Right atrium auricular region (tissue), 2 donors: ENCODE measurements at places on chromosomes 7 and 10. TPM values are rescaled to one million over a fixed set of nuclear protein-coding genes. Genes with fewer than 3 reads are reported as not detected.

DNA sequence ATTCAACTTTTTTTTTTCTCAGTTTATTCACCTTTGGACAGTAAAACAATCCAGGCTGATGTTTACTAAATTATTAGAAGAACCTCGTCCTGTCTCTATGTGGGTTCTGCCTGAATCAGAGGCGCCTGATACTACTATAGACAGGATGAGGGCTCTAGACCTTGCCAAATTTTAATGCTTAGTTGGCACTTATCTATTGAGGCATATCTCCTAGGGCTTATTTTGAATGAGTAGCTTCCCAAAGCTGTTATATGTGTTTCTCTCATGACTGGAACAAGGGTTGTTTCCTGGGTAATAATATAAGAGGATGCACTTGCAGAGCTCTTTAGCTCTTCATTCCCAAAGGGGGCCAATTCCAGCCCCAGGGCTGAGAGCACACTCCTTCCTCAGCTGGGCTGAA lies 23.6 kb downstream of the HECW1 start:
- no peak overlapping the region for H3K4me3 ChIP-seq
- no peaks in the 10 kb centered on the region for H3K36me3 ChIP-seq
- no peaks in the 10 kb centered on the region for H3K4me1 ChIP-seq
- DNase-seq, result no peak
- no peaks in the 10 kb centered on the region for H3K27me3 ChIP-seq
- no peak overlapping the region for H3K27ac ChIP-seq

The AKR1C4 gene
- total RNA-seq, result not detected

- H3K4me3 ChIP-seq, result no peak overlapping the region
- peaks cover 19% of the 10 kb centered on the region for H3K4me1 ChIP-seq
- no peaks in the 10 kb centered on the region for H3K36me3 ChIP-seq
These were observed 159.7 kb downstream of the RTKN2 start for GRCh38 chr10:62108759-62109586.

DNA sequence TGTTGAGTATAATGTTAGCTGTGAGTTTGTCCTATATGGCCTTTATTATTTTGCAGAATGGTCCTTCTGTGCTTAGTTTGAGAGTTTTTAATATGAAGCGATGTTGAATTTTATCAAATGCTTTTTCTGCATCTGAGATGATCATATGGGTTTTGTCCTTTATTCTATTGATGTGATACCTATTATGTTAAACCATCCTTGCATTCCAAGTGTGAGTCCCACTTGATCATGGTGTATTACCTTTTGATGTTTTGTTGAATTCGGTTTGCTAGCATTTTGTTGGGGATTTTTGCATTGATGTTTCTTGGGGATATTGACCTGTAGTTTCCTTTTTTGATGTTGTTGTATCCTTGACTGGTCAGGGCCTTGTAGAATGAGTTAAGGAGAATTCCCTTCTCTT lies 166.4 kb downstream of the MLLT10 start:
- H3K36me3 ChIP-seq, result no peaks in the 10 kb centered on the region
- no peak overlapping the region for H3K27ac ChIP-seq
- no peaks in the 10 kb centered on the region for H3K27me3 ChIP-seq
- H3K4me1 ChIP-seq, result no peaks in the 10 kb centered on the region
- no peak for DNase-seq

- no peaks in the 10 kb centered on the region for H3K36me3 ChIP-seq
- H3K4me3 ChIP-seq, result no peak overlapping the region
- no peak for DNase-seq
- H3K27ac ChIP-seq, result no peak overlapping the region
These were observed 29.2 kb downstream of the ANXA8 start for GRCh38 chr10:47454780-47455058.

DNA sequence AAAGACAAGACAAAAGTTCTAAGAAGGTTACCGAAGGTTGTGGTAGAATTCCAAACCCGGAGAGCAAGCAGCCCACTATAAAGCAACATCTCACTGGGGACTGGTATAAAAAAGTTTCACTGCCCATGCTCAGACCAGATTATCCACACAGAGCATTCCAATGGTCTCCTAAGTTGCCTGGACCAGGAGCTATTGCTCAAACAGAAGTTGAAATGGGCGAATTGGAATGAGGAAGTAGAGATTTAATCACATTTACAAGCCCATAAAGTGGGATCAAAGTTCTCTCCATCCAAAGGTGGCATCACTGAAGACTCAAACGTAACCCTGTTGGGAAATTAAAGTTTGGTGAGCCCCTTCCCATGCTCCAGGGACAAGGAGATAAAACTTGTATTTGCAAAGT lies 19.8 kb downstream of the OR2F1 start:
- no peak overlapping the region for H3K27ac ChIP-seq
- no peaks in the 10 kb centered on the region for H3K27me3 ChIP-seq
- DNase-seq, result no peak
